NCI-H2171 (cell line): ENCODE measurements at places on chromosomes 1 and 21.
A peak's percentile ranks its signal among the peaks of the same experiment; 100 is the strongest.

GRCh38 chr1:193588311-193589082, 402.1 kb upstream of the B3GALT2 start:
- no peak for DNase-seq

GRCh38 chr1:54287176-54287650, 87.2 kb downstream of the MRPL37 start:
- peak; percentile 78 for DNase-seq

DNA sequence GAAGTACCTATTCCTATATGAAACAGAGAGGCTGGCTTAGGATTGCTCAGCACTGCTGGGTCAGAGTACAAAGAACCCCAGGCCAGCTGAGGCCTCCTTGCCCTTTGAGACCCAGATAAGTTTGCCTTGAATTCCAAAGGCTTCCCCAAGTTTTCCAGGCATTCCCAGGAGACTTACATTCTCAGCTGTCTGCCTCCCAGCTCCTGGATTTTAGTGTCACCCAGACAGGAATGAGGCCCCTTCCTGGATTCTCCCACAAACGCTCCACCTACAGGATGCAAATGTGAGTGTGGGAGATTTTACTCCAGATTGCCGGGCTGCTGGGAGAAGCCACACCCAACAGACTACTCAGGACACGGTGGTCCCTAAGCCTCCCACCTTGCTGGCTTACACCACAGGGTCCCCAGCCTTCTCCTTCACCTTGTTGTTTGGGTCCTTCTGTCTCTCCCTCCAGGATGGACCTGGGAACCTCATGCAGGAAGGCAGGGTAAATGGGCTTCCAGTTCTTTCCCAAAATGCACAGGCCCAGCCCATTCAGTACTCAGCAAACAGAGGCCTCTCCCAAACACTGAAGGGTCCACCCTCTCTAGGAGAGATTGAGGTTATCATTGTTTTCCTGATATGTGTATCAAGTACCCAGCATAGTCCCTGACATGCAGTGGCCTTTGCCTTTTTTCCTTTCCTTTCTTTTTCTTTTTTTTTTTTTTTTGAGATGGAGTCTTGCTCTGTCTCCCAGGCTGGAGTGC, 10.6 kb downstream of the RHBG start:
- DNase-seq = peak; percentile 15

GRCh38 chr1:29355375-29355774, 119.1 kb downstream of the PTPRU start:
- DNase-seq = no peak

GRCh38 chr1:46466477-46467182, 23.0 kb upstream of the DMBX1 start:
- DNase-seq = peak; percentile 74

- DNase-seq = no peak
Observed at GRCh38 chr21:15439726-15440125, 290.1 kb upstream of the USP25 start.

DNA sequence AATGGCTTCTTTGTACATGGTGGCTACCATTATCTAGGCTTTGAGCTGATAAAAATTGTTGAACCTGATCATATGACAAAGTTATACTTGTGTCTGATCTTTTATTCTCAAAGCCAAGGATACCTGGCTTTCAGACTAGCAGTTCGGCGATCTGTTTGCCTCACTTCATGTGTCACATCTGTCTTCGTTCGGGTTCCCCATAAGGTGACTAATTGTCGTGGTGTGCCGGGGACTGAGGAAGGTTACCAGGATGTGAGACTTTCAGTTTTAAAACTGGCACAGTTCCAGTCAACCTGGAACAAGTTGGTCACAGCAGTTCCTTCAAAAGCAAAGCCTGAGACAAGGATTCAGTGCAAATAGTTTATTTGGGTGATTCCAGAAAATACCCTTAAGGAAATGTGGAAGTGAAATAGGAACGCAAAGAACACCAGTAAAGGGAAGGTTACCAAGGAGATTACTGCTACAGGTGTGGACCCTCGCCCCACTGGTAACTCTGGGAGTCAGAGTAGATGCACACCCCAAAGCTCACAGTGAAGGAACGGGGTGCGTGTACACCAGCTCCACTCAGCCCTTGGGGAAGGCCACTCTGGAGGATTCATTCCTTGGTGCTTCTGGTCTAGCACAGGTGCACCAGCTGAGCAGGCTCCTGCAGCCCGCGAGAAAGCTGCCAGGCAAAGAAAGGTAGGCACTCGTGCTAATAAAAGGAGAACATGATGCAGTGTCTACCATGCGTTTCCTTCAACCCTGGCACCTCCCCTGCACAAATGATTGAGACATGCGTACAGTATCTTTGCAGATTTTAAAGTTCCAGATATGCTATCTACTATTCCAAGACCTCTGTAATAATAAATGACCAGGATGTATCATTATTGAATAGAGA, 69.0 kb downstream of the VWA5B1 start:
- DNase-seq = peak; percentile 54

DNA sequence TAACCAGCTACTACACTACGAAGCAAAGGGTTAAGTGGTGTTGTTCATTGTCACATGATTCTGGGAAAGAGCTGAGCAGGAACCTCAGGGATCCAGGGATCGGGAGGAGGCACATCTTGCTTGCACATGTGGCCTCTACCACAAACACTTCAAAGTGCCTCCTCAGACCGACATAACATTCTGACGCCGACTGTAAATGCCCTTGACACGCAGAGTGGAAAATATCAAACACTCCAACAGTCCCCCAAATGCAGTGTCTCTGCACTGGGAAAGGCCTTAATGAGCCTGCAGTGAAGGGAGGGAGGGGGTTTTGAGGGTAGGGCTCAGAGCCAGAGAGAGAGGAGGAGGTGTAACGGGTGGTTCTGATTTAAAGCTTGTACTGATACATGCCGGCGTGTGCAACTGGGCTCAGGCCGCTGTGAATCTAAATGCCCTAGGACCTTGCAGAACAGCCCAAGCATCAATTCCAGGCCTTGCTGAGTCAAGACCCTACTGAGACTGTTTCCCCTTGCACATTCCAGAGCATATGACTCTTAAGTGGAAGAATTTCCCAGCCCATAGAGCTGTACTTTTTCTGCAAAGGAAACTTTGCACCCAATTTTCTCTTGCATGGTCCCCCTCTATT, 163.7 kb downstream of the NTMT2 start:
- DNase-seq = no peak

GRCh38 chr21:44024887-44025353, 12.8 kb downstream of the TRAPPC10 start:
- DNase-seq = no peak

GRCh38 chr1:55690366-55690765, 475.2 kb upstream of the USP24 start:
- DNase-seq = no peak

- no peak for DNase-seq
Observed at GRCh38 chr1:4018466-4019146, 118.5 kb upstream of the C1orf174 start.

DNA sequence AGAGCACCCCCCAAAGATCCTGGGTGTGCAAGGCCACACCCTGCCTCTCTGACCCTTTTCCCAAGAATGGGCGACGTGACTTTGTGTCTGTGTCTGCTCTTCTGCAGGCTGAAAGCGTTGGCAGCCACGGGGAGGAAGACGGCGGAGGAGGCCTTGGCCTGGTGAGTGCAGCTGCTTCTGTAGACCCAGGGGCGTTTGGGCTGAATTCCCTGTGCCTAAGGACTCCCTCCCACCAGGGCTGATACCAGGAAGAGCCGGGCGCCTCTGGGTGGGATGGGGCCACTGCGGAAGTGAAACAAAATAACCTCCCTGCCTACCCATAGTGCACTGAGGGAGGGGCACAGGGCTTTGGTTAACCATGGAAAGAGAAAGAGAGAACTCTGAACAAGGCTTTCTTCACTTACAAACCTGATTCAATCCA, 2.5 kb downstream of the UBASH3A start:
- DNase-seq = no peak

DNA sequence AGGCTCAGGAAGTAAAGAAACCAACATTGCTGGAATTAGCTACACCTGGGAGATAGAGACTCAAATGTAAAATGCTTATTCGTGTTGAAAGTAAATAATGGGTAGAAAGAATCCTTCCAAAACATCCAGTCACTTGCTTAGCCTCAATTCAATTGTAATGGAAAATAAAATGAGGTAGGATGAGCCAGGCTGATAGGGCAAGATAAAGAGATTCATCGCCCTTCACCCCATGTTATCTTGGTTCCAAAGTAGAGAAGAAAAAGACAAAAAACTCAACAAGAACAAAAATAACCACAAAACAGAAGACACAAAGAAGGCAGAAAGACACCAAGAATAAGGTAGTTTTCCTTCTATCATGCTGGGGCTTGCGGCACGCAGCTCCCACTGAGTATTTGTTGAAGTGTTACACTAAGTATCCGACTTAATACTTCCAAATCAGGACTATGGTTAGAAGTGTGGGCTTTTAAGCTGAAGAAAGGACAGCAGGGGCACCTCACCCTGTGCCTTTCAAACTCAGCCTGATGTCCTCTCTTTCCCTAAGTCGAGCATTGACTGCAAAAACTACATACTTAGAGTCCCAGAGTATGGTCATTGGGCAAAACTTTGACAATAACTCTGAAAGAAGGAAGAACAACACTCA, 202.1 kb downstream of the VAV3 start:
- no peak for DNase-seq

DNA sequence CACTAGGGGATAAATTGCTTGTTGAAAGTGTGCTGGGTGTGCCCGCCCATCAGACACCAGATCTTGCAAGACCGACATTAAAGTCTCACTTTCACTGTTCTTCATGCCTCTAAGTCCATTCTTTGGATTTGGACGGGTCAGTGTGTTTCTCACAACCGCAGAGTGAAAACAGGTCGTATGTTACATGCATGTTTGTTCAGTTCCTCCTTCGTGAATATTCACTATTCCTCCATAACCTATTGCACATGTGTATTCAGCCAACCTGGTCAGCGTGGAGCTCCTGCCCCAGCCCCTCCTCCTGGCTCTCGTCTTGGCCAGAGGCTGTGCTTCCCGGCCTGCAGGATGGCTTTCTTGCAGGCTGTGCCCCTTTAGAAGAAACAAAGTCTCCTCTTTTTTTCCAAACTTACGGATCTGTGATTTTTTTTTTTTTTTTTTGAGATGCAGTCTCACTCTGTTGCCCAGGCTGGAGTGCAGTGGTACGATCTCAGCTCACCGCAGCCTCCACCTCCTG, 2.2 kb upstream of the KRTAP10-6 start:
- DNase-seq = no peak

- no peak for DNase-seq
Observed at GRCh38 chr1:31593136-31593665, 16.9 kb downstream of the TINAGL1 start.

DNA sequence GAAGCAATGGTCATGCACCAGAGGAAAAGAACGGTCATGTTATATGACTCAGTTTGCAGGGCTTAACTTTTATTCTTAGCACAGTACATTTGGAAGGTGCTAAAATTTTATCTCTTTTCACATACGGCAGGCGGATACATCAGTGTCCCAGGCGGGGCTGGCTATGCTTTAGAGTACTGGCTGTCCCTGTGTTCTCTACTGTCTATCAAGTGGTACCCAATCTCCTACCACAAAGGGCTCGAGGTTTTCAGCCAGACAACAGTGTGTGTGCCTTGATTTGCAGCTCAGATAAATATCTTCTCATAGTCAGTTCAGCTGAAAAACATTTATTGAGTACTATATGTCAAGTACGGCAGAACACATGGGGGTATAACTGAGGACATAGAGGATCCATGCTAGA, 65.3 kb downstream of the URB2 start:
- DNase-seq = no peak

GRCh38 chr1:200990114-200990513, 33.4 kb downstream of the KIF21B start:
- no peak for DNase-seq

GRCh38 chr1:103424650-103425049, 100.8 kb upstream of the RNPC3 start:
- no peak for DNase-seq

GRCh38 chr1:85660541-85660940, 47.7 kb downstream of the ZNHIT6 start:
- no peak for DNase-seq

GRCh38 chr1:119431836-119432235, 16.9 kb downstream of the HSD3B2 start:
- no peak for DNase-seq

GRCh38 chr1:16129921-16130543, 25.8 kb downstream of the EPHA2 start:
- DNase-seq = no peak

- no peak for DNase-seq
Observed at GRCh38 chr1:19963636-19964035, 15.8 kb downstream of the PLA2G2A start.

GRCh38 chr1:117695796-117696490, 90.1 kb downstream of the TENT5C start:
- no peak for DNase-seq

DNA sequence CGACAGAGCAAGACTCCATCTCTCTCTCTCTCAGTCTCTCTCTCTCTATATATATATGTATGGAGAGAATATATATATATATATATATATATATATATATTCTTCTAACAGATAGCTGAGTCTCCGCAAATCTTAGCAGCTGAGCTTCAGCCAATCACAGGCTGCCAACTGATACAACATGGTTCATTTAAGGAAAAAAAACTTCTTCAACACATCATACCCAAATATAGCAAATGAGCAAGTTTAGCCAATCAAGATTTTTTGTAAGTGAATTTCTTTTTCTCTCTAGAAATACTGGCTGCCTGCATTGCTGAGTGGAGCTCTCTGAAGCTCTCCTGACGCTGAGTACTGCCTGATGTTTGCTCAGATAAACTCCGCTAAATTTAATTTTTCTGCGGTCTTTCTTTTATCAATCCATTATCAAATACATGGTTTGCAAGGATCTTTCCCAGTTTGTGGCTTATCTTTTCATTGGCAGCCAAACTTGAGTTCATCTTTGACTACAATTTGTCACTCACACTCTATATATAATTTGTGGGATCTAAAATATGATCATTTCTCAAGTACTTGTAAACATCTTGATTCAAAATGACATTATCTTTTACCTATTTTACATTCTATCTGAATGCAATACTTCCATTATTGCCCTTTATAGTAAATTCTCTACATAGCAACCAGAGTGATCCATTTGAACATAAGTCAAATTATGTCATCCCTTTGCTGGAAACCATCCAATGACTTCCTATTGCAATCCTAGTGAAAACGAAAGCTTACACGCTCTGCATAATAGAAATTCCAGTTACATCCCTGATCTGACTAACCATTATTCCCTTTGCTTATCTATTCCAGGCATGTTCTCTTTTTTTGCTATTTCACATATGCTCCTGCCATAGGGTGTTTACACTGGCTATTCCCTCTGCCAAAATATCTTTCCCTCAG, 2131.7 kb downstream of the MRPL39 start:
- DNase-seq = no peak

DNA sequence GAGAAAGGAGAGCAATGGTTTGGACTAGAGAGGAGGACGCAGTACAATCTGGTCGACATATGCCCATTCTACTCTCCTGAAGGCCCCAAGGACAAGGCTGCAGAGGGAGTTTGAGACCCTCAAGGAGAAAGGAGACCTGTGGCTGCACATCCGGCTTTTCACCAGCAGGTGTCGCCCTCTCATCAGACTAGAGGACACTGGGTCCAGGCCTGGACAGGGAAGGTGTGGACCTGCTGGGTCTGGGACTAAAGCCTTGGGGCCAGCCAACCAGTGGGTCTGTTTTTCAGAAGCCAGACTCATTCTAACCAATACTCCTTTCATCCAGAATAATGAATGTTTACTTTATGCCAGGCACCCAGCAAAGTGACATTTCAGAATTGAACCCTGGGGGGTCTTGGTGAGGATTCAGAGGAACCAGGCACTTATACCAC, 5.0 kb downstream of the SRARP start:
- peak; percentile 30 for DNase-seq

GRCh38 chr1:50684185-50684584, 260.9 kb upstream of the DMRTA2 start:
- no peak for DNase-seq
